ENCODE measurements at places on chromosomes 1 and 21.

GRCh38 chr1:7967196-7967595 is 5.7 kb downstream of the PARK7 start:
- DNase-seq, result no peak

DNA sequence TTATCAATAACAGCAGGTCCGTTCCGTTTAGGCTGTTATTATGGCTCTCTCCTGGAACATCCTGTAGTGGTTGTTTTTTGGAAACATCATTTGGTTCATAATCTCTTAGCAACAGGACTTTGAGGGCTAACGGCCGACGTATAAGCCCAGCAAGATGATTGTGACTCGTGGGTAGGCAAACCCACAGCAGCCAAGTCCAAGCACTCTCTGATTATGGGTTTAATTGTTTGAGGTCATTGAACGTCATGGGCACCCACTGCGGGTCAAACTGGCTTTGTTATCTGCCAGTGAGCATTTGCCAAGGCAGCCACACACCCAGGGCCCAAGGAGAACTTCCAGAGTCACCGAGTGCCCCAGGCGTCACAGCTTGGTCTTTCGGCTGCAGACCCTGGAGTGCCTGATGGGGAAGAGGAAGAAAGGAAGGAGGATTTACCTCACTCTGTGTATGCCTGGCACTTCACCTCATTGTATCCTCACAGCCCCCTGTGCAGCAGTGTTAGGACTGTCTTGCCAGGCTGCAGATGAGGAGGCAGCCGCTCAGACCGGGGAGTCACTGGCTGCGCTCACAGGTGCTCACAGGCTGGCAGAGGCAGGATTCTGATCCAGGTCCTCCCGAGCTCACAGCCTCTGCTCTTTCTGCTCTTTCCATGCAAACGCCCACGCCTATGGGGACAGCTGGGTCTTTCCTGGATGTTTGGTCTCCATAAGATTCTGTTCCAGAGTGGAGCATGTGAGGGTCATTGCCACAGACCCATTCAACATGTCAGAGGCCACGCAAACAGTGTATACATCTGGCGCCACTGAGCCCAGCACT is 30.8 kb upstream of the EPS8L3 start:
- DNase-seq, result peak; percentile 89

DNA sequence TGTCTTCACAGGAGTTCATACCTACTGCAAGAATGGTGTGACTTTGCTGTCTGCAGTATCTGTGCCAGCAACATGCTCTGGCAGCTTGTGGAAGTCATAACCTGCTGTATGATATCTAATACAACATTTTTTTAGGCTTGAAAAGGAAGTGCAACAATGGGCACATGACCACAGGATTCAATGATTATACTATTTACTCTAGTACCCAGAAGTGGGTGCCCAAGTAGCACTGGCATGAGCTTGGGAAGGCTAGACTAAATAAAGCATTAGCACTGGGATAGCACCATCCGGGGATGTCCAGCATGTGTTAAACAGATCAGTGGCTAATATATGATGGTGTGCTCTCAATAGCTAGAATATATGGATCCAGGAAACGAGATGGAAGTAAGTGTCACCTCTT is 98.6 kb upstream of the PDE4B start:
- DNase-seq, result peak; percentile 13

GRCh38 chr1:63674238-63674864 is 81.1 kb downstream of the PGM1 start:
- DNase-seq, result peak; percentile 37

- no peak for DNase-seq
Observed at GRCh38 chr1:109243221-109243620, 6.1 kb upstream of the CELSR2 start.

- DNase-seq, result no peak
Observed at GRCh38 chr1:81681601-81682266, 119.0 kb upstream of the ADGRL2 start.

DNA sequence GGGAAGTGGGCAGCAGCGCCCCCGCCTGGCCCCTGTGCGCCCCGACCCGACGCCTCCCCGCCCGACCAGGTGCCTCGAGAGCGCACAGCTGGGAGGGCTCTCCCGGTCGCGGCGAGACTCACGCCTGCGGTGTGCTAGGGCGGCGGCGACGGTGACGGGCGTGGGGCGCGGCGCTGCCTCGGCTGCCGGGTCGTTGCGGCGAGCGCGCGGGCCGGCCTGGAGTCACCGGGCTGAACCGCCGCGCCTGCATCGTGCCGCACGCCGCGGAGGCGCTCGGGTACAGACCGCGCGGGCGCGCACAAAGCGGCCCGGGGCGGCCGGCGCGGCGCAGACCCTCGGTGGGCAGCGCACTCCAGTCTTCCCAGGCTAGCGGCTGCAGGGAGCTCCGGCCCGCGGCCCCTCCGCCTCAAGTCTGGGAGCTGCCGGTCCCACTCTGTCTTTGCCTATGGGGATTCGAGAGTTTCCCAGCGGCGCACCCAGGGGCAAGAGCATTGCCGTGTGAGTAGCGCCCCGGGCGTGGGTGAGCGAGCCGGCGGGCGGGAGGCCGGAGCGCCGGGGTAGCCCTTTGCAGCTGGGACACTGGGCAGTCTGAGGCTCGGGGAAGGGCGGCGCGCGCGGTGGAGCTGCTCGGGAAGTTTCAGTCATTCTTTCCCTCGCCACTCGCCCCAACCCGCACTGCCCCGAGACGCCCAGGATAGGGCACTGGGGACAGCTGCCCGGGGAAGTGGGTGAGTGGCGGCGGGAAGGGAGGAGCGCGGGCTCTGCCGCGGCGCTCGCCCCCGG is at the start of gene SLC35F3:
SLC35F3 (plus strand) TSS at position 44 of the 783 bp plus-strand sequence.
- DNase-seq, result peak; percentile 55

GRCh38 chr1:88216441-88216840 is 467.6 kb upstream of the PKN2 start:
- DNase-seq, result no peak

DNA sequence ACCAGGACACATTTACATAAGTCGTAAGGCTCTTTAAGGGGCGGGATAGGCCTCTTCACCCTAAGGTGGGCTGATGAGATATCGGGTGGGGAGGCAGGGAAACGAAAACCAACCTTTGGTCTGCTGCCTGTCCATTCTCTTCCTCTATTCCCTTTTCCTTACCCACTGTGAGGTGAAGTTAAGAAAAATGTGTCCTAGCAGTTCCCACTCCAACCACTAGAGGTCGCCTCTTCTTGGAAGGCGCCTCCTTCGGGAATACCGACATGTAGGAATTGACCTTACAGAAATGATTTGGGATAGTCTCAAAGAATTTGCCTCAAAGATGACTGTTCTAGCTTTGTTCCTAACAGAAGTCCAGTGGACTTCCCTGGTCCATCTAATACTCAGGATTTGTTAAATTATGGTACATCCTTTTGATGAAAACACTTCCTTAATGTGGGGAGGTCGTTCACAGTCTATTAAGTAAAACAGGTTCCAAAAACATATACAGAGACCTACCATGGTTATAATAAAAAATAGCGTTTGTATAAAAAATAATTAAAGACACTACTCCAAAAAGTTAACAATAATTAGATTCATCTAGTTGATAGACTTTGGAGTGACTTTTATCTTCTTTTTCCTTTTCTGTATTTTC is 14.1 kb downstream of the AZIN2 start:
- DNase-seq, result peak; percentile 17

- DNase-seq, result no peak
Observed at GRCh38 chr1:100700586-100700985, 19.0 kb upstream of the VCAM1 start.

DNA sequence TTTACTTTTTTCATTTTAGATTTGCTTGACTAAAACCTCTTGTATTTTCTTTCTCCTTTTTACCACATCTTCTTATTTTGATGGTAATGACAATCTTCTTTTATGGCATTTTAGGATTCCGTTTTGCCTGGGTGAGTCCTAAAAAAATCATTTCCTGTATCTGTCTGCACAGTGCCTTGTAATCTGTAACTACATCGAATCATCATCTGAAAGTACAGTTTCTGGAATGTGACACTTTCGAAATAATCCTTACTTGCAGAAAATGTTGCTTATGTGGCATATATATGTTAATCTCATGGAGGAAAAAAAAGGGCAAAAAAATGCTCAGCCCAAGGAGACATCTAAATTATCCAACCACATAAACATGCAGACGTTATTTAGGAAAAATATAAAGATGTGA is 29.0 kb downstream of the GREM2 start:
- DNase-seq, result no peak

- DNase-seq, result no peak
Observed at GRCh38 chr21:26138615-26139257, 31.8 kb downstream of the APP start.

- DNase-seq, result no peak
Observed at GRCh38 chr1:10177876-10178275, 32.5 kb upstream of the KIF1B start.

DNA sequence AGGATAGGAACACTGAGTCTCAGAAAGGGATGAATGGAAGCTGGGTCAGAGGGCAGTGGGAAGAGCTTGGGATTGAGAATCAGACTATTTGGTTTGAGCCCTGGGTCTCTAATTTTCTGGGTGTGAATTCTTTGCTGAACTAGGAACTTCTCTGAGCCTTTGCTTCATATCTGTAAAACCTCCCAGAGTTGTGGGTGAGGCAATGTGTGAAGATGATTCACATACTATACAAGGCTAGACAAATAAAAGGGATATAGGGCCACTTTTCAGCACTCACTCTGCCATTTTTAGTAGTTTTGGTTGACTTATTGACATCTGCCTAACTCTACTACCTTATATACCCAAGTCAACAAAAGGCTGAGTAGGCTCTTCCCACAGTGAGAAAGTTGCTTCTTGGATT is 77.7 kb upstream of the JUN start:
- no peak for DNase-seq

DNA sequence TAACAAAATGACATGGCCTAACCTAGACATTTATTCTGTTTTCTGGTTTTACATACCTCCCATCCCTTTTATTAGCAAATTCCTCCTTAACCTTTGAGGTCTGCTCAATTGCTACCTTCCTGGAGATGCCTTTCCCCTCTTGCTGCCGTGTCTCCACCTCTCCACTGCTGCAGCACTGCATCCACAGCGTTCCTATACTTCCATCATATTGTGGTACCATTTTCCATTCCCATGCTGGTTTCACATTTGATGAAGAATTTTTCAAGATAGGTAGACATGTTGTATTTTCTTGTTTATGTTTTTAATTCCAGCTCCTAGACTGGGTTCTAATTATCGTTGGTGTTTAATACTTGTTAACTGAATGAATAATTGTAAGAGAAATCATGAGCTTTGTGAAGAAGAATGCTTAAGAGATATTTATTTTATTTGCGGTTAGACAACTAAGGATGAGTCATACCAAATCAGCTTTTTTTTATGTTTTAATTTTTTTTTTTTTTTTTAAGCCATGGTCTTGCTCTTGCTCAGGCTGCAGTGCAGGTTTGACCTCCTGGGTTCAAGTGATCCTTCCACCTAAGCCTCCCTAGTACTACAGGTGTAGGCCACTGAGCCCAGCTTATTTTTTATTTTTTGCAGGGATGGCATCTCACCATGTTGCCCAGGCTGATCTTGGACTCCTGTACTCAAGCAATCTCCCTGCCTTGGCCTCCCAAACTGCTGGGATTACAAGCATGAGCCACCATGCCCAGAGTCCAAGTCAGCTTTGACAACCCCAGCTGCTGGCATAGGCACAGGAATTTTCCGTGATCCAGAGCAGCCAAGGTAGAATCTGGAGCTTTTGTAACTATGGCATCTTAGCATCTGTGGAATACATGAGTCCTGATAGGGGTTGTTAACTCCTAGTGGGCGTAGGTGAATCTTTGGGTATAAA is 44.0 kb downstream of the ATP6V1G3 start:
- no peak for DNase-seq

GRCh38 chr1:69230208-69230607 is 337.5 kb upstream of the LRRC7 start:
- DNase-seq, result no peak

GRCh38 chr1:2443277-2444137 is 31.1 kb upstream of the PEX10 start:
- DNase-seq, result peak; percentile 26

DNA sequence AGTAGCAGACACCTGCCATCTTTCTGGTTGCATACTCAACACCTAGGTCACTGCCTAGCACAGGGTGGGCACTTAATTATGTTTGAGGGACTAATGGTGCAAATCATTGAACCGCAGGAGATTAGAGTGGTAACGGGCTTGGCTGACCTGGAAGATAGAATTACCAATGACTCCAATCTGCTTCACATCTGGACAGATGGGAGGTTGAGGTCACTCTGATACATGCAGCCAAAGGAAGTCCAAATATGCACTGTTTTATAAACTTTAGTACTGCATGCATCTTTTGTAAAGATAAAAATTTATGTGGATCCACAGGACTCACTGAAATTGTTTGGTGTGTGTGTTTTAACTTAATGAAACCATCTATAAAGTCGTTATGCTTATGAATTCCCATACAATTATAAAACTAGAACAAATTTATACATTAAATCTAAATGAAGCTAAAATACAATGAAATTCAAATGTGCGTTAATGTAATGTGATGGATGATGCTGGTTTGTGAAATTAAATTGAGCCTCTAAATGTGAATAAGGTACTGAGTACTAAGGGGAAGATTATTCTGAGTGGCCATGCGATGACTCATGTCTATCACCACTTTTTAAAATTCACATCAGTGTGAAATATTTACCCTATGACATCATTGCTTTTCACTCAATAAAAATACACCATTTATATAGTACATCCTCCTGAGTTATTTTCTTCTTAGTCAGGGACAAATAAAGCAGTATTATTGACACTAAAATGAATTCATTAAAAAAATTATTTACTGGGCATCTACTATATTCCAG is 224.7 kb upstream of the FAM78B start:
- no peak for DNase-seq

DNA sequence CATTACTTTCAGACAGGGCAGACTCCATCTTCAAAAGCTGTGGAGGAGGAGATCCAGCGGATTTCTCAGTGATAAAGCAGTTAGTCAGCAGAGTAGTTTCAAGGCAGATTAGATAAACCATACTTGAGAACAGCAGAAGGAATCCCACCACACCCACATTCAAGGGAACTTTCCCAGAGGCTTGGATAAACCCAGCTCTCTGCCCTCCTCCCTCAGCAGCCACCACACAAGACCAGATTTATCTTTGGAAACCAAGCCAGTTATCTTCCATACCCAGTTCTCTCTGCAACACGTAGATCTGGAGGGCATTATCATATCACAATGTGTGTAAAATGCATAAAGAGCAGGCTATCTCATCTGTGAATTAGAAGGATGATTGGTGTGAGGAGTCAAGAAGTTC is 40.2 kb downstream of the GFI1 start:
- DNase-seq, result no peak

- no peak for DNase-seq
Observed at GRCh38 chr1:27343639-27344025, 1.8 kb downstream of the SYTL1 start.

DNA sequence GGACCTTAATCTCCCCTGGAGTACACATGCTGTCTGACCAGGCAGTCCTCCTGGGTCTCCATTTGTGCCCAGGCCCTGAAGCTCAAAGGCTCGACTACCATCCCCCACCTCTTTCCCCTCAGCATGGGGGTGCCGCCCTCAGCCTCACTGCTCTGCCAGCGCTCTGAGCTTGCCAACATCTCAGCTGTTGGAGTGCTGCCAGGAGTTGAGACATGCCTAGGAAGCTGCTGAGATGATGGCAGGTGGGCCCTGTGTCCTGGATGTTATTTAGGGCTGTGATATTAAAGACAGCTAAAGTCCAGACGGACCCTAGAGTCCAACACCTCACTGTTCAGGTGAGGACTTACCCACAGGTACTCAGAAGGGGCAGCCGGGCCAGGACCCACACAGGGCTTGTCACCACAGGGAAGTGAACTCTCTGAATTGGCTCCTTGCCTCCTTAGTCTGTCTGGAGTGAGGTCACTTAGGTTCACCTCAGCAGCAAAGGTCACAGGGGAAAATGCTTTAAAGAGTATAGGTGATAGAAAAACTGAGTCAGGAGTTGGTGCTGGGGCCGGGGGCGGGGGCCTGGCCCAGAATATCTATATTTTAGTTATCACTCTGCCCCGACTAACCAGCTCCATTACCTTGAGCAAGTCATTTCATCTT is 19.7 kb upstream of the KCNC4 start:
- no peak for DNase-seq

Measured in common myeloid progenitor, CD34-positive (primary cell).